ENCODE measurements at places on chromosomes 12 and 14.
A peak's percentile ranks its signal among the peaks of the same experiment; 100 is the strongest.

DNA sequence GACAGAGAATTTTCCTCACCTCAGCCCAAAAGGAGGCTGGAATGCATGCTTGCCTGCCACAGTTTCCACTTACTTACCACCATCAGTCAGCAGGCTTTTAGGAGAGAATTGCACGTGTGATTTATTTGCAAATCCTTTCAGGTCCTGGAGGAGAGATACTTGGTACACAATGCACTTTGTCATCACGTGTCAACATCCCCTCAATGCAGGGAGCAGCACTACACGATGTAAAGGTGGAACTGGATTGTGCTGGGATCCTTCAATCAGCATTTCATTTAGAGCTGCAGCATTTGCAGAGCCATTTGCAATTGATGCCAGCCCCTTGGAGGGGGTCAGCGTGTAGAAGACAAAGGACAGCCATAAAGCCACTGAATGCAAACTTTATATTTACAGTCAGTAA is 218.1 kb downstream of the GLT1D1 start:
- DNase-seq: no peak

DNA sequence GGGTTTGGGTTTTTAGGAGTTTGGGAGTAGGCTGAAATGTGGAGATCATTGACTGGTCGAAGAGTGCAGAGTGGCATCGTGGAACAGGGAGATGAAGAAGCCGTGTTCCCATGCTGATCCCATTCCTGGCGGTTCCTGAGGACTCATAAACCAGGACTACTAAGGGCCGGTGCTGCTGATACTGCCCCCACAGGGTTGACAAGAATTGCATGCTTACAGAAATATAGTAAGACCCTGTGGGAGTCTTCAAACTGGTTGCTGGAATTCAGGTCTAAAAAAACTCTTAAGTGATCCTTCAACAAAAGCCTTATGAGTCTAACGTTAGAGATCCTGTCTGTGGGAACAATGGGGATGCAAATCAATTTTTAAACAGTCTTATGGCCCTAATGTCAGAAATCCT is 64.0 kb upstream of the ARHGAP5 start:
- DNase-seq: no peak

- peak; percentile 40 for DNase-seq
These were observed 1.1 kb downstream of the ATXN3 start for GRCh38 chr14:92105073-92105892.

DNA sequence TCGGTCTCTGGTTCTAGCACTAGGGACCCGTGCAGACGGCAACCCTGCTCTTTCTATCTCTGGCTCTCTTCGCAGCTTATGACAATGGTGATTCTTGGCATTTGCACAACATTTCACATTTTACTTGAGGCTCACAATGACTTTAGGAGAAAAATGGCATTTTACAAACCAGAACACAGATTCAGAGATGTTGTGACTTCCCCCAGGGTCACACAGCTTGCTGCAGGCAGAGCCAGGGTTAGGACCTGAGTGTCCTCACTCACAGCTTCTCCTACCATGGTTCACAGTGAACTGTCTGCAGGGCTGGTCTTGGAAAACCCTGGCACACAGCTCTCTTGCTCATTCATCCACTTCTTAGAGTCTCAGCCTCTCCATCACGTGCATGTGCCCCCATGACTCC is 23.7 kb downstream of the P2RX7 start:
- no peak for DNase-seq

GRCh38 chr12:125145196-125145595 is 80.0 kb downstream of the AACS start:
- no peak for DNase-seq

DNA sequence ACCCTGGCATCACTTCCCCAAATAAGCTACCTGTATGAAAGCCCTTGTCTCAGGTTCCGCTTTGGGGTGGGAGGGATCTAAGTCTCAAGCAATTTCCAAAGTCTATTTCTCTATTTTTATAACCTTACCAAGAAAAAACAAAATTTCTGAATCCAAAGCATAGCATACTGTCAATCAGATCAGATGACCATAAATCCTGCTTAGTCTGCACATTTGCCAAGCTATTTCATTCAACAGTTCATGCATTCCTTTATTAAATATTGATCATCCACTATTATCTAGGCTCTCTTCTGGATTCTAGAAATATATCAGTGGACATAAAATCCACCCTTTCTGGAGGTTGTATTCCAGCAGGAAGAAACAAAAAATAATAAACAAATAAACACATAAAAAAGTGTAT is 263.5 kb upstream of the USP15 start:
- DNase-seq: no peak

GRCh38 chr14:55599250-55599879 is 19.4 kb downstream of the KTN1 start:
- DNase-seq: no peak

DNA sequence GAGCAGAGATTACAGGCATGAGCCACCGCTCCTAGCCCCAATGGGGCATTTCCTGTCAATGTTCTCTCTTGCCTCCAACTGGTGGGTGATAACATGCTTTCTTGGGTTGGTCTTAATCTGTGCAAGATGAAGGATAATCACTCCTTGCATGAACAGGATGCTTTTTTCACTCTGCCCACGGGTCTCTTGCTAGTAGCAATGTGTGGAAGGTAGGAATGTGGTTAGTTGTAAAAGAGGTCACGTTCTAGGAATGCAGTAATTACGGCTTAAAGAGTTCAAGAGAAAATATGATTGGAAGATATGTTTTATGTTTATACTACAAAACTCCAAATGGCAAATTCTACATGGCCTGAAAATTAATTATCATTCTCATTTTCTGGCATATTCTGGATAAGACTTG is 10.5 kb downstream of the RNASE10 start:
- no peak for DNase-seq

- no peak for DNase-seq
These were observed 9.1 kb downstream of the HEATR5A start for GRCh38 chr14:31411218-31411727.

DNA sequence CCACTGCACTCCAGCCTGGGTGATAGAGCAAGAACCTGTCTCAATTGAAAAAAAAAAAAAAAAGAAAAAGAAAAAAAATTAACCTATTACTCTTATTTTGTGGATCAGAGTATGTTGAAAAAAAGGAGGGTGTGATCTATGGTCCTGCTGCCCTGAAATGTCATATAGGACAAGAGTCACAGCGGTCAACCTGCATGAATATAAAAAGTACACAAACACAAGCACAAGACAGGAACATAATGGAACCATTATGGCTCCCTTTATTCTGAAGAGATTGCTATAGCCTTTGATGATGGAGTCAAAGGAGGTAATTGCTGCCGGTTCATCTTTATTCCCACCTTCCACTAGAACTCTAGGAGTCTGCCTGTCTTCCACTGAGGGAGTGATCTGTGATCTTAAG is 96.9 kb downstream of the NTN4 start:
- no peak for DNase-seq

DNA sequence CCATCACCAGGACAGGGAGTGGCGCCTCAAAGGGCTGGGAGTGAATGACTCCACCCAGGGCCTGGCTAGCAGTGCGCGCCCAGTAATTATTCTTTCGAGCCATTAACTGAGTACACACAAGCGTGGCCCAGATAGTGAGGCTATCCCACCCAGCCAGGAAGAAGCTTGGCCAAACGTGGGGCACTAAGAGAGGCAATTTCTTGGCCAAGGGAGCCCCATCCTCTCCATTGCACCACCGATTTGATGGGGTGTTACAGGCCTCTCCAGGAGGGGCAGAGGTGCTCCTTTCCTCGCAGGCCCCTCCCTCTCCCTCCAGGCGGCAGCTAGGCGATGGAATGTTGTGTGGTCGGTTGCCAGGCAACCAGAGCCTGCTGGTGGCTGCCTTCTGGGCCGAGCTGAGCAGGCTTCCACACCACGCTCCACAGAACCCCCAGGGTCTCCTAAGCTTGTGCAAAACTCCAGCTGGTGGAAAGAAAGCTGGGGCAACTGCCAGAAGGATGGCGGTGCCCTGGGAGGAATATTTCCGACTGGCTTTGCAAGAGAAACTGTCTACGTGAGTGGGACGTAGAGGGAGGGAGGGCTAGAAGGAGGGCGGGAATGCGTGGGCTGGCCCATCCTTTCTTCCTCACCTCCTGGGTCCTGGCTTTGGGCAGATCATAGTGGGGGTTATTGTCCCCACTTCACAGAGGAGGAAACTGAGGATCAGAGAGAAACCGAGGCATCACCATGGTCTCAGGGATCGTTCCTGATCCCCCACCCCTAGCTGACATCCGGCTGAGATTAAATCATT is at the start of gene CFAP73:
TSS of gene CFAP73 (plus strand) at position 364 of the 790 bp plus-strand sequence. CDS start at position 498, 134 bp downstream.
- no peak for DNase-seq

- peak; percentile 66 for DNase-seq
These were observed 155.5 kb upstream of the CCND2 start for GRCh38 chr12:4118017-4118510.

DNA sequence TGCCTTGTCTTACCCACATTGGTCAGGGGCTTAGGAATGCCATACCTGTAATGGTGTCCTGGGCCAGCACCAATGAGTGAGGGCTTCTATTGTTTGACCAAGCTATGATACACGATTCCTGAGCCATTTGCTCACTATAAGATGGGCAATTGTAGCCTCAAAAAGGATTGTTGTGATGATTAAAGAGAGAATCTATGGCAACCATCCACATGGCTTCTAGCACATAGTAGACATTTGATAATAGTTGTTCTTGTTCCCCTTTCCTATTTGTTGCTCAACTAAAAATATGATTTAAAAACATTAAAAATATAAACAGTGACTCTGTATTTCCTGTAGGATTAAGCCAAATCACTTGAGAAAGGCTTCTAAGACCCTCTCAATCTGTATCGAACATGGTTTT is 366.1 kb downstream of the PCNX1 start:
- no peak for DNase-seq

GRCh38 chr14:47821135-47821534 is 145.7 kb upstream of the MDGA2 start:
- DNase-seq: no peak

DNA sequence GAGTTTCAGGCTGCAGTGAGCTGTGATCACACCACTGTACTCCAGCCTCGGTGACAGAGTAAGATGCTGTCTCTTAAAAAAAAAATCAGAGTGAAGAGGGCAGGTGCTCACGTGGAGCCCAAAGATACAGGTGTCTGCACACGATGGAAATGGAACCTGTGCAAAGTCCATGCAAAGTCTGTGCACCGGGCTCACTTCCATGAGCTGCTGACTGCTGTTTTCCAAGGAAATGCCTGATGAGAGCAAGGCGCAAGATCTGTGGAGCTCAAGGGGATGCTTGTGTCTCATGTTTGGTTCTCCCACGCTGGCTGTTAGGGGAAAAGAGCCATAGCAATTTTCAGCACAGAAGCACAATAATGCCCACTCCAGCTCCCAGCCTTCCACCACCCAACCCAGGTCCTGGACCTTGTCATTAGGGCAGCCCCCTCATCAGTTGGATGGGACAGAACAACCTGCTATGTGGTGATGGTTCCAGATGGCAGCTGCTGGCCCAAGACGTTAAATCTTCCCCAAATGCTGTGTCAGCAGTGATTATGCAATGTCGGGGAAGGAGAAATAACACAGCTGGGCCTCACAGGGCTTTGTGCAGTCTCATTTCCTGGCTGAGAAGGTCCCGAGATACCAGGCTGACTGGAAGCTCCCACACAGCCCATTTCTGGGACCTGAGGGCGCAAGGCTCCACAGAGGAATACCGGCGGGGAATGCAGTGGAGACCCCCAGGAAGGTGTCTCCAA is 27.9 kb upstream of the DICER1 start:
- DNase-seq: peak; percentile 83

GRCh38 chr14:60944204-60944603 is 36.7 kb downstream of the TRMT5 start:
- DNase-seq: no peak

GRCh38 chr14:89422181-89422951 is 5.3 kb upstream of the FOXN3 start:
- DNase-seq: no peak

GRCh38 chr12:50749459-50749882 is 14.4 kb upstream of the ATF1 start:
- no peak for DNase-seq

- DNase-seq: no peak
These were observed 26.2 kb upstream of the TBX3 start for GRCh38 chr12:114710151-114710550.

DNA sequence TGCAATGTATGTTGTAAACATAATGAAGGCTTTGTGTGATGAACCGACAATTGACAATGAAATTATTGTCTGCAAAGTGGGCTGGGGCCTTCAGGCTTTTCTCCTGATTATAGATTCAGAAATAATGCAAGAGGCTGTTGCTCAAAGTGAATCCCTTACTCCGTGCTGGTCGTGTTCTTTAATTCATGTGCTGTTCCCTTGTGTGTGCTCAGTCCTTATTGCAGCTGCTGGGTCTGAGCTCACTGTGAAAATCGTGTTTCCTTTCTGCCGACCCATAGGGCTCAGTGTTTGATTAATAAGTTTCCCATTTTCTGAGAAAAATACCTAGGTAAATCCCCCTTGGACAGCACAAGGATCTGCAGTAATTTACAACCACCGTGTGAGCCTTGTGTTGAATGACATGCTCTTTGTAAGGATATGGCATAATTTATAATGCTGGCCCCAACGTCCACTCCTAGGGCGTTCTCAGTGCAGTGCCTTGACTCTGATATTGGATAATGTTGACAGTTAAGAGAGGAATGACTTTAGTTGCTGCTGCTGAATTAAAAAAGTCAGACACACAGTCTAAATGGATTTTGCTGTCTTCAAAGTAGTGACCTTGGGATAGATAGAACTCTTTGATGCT is 81.6 kb downstream of the RGS6 start:
- DNase-seq: no peak

GRCh38 chr12:89992668-89993451 is 284.2 kb upstream of the ATP2B1 start:
- DNase-seq: no peak

- DNase-seq: no peak
These were observed 37.2 kb downstream of the RDH12 start for GRCh38 chr14:67738740-67739504.

- no peak for DNase-seq
These were observed 3.7 kb downstream of the GZMB start for GRCh38 chr14:24630087-24630871.

- DNase-seq: no peak
These were observed 105.4 kb downstream of the APAF1 start for GRCh38 chr12:98750511-98750910.

- no peak for DNase-seq
These were observed 122.4 kb upstream of the AMIGO2 start for GRCh38 chr12:47202176-47202575.

DNA sequence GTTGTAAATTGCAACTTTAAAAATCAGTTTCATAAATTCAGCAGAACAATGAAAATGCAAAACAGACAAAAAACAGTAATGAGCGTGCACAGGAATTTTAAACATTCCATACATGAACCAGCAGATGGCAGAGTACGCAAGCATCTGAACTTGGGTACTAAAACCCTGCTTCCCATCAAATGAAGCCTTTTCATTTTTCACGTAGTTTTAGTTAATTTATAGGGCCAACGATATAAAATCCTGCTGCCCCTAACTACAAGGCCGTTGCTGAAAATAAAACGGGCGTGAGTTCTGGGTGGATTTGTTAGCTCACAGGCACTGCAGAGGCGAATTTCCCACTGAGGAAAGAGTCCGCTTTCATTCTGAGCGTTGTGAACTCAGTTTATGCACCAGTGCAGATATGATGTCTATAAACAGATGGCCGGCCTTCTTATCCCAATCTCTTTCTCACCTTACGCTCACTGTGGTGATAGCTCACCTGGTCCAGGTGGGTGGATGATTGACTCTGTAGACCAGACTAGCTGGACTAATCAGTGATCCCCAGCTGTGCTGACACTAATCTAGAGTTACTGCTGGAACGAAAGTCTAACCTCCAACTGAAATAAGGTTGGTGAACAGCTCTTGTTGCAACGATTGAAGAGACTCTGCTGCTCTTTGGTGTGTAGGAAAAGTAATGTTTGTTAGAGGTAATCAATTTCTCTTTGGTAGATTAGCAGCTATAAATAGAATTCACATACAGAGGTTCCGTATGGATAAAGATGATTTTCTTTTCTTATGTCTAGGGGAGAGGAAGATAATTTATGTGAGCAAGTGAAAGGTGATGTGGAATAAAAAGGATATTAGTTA is 89.2 kb downstream of the PDZRN4 start:
- peak; percentile 35 for DNase-seq
